Foreskin keratinocyte (primary cell): ENCODE measurements at places on chromosomes 11 and 22. TPM values are rescaled to one million over a fixed set of nuclear protein-coding genes. Genes with fewer than 3 reads are reported as not detected.

LIF gene
- total RNA-seq: 0.17 and 0.25 TPM in 2 replicates

OR52E8 gene
- total RNA-seq: not detected in 2 replicates

CBLIF gene
- not detected in 2 replicates for total RNA-seq

TRIM49D2 gene
- total RNA-seq: not detected in 2 replicates

OR8D1 gene
- total RNA-seq: not detected in 2 replicates

CEND1 gene
- total RNA-seq: not detected in 2 replicates

NLRP14 gene
- 0.04 and 0.07 TPM in 2 replicates for total RNA-seq

CFAP300 gene
- 3.1 and 3.5 TPM in 2 replicates for total RNA-seq

OOSP4A gene
- not detected in 2 replicates for total RNA-seq

TENM4 gene
- total RNA-seq: 16.8 and 25.1 TPM in 2 replicates

KIRREL3 gene
- total RNA-seq: 0.03 TPM in 1 of 2 replicates, not detected in the other

C11orf42 gene
- total RNA-seq: not detected in 2 replicates

LIMK2 gene
- 80.9 and 86.6 TPM in 2 replicates for total RNA-seq

SLC37A2 gene
- 14.3 and 14.9 TPM in 2 replicates for total RNA-seq

ABCC8 gene
- not detected in 2 replicates for total RNA-seq

PHLDA2 gene
- total RNA-seq: 36.9 and 52.6 TPM in 2 replicates

SYT7 gene
- total RNA-seq: 2.2 and 4.5 TPM in 2 replicates

NUP50 gene
- total RNA-seq: 63.7 and 67.4 TPM in 2 replicates

FBLN1 gene
- total RNA-seq: 31.9 and 44.6 TPM in 2 replicates

CDK2AP2 gene
- total RNA-seq: 40.8 and 43.4 TPM in 2 replicates

SMIM35 gene
- total RNA-seq: not detected in 2 replicates

SELENOM gene
- total RNA-seq: 5.7 and 15.5 TPM in 2 replicates

BIK gene
- 7.4 and 11.8 TPM in 2 replicates for total RNA-seq

SF1 gene
- total RNA-seq: 114 and 115 TPM in 2 replicates

C11orf52 gene
- total RNA-seq: 1.2 and 2.0 TPM in 2 replicates

C11orf91 gene
- 0.18 and 0.41 TPM in 2 replicates for total RNA-seq

OR4S1 gene
- total RNA-seq: not detected in 2 replicates

TYMP gene
- 46.6 and 56.6 TPM in 2 replicates for total RNA-seq

PRG2 gene
- total RNA-seq: 0.17 TPM in 1 of 2 replicates, not detected in the other

KLHDC7B gene
- total RNA-seq: not detected in 2 replicates

OR10G6 gene
- not detected in 2 replicates for total RNA-seq

GGTLC3 gene
- not detected in 2 replicates for total RNA-seq

TEX54 gene
- total RNA-seq: not detected in 2 replicates

NXPE2 gene
- total RNA-seq: not detected in 2 replicates

TIMM10 gene
- total RNA-seq: 42.2 and 88.5 TPM in 2 replicates

POU2AF3 gene
- total RNA-seq: not detected in 2 replicates

CWC15 gene
- total RNA-seq: 52.9 and 53.0 TPM in 2 replicates

TMEM121B gene
- total RNA-seq: 0.03 and 0.04 TPM in 2 replicates

KRTAP5-10 gene
- not detected in 2 replicates for total RNA-seq

SREBF2 gene
- 82.0 and 83.0 TPM in 2 replicates for total RNA-seq

OR52L1 gene
- not detected in 2 replicates for total RNA-seq

SYT13 gene
- not detected in 2 replicates for total RNA-seq

MICAL2 gene
- total RNA-seq: 185 and 192 TPM in 2 replicates

PHOX2A gene
- total RNA-seq: not detected in 2 replicates

KDM4D gene
- 0.99 and 1.1 TPM in 2 replicates for total RNA-seq

THYN1 gene
- total RNA-seq: 52.7 and 55.2 TPM in 2 replicates

WT1 gene
- 0.35 TPM in 1 of 2 replicates, not detected in the other for total RNA-seq

SLC1A2 gene
- total RNA-seq: not detected in 2 replicates
